Type B pancreatic cell (in vitro differentiated cells): ENCODE measurements at places on chromosomes 5 and 9.

DNA sequence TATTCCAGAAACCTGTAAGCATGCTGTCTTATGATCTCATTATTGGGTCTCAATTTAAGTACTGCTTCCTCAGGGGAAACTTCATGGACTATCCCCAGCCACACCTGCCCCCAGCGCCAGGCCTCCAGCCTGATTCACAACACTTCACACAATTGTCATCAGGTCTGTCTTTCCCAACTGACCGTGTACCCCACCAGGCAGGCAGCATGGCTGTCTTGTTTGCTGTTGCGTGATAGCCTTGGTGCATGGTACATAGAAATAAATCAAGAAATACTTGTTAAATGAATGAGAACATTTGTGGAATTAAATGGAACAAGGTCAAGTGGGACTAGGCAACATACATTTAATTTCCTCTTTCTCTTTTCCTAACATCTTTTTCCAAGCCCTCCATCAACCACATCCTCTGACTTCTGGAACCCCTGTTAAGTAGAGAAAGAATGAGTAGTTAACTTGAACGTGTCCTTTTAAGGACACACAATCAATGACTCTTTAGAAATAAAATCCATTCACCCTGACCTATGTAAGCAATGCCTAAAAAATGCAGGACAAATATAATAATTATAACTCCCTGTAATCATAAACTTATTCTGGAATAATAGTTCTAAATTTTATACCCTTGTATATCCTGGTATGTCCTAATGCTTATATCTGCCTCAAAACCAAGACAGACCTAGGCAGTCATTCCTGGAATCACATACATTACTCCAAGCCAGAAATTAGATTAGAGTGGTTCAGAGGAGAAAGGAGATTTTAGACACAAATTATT lies 17.2 kb upstream of the THG1L start:
- DNase-seq = no peak

DNA sequence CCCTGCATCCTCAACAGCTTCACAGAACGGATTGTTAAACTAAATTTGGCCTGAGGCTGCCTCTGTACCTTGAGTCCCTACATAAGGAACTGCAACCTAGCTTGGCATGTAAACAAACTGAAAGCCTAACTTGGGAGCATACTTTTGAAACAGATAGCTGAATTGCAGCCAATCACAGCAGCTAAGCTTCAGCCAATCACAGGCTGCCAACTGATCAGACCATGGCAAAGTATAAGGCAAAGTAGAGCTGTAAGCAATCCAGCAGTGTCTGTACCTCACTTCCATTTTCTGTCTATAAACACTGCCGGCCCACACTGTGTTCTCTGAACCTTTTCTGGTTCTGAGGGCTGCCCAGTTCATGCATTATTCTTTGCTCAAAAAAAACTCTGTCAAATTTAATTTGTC lies 8.9 kb upstream of the ZNF483 start:
- DNase-seq = no peak

- no peak for DNase-seq
Measured at GRCh38 chr9:87853302-87853701, 29.4 kb upstream of the SPATA31E1 start.

GRCh38 chr5:150121448-150122157 lies 34.0 kb downstream of the PDGFRB start:
- DNase-seq = no peak

DNA sequence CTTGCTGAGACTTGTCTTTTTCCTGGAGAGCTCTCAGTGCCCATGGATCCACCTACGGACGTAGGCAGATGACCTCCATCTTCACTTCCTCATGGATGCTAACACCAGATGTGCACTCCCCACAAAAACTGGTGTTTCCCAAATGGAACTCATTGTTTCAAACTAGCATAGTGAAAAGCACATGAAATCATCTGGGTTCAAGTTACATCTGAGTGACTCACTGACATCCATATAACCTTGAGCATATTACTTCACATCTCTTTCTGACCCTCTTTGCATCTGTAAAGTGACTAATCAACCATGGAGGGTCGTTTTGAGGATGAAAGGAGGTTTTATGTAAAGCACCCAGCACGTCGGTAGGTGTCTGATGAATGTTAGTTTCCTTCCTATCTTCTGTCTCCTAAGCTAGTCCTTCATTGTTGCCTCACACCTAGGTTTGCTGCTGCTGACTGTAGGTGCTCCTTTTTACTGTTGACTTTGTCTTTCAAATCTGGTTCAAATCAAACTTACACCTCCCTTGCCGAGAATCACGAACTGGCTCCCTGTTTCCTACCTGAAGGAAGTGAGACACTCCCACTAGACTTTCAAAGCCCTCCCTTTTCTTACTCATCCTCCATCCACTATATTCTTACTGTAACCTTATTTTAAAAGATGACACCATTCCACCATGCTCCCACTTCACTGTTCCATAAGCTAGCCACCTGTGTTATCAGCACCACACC lies 10.3 kb downstream of the OCLN start:
- DNase-seq = no peak

- DNase-seq = no peak
Measured at GRCh38 chr5:37881359-37881758, 41.5 kb upstream of the GDNF start.

DNA sequence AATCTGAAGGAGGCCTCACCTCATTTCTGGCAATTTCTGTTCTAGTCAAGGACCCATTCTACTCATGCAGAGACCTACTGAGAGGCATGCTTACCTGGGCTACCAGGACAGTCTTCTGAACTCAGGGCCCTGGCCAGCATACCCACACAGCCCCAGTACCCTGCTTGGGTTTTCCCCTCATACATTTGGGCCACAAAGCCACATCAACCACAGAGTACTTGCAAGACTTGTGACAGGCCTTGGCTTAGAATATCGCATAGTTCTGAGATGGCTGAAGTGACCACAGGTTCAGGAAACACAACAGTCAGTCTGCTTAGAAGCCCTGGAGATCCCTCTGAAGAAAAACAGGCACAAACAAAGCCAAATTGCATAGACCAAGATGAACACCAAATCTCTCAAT lies 758.8 kb upstream of the CDH9 start:
- DNase-seq = no peak

DNA sequence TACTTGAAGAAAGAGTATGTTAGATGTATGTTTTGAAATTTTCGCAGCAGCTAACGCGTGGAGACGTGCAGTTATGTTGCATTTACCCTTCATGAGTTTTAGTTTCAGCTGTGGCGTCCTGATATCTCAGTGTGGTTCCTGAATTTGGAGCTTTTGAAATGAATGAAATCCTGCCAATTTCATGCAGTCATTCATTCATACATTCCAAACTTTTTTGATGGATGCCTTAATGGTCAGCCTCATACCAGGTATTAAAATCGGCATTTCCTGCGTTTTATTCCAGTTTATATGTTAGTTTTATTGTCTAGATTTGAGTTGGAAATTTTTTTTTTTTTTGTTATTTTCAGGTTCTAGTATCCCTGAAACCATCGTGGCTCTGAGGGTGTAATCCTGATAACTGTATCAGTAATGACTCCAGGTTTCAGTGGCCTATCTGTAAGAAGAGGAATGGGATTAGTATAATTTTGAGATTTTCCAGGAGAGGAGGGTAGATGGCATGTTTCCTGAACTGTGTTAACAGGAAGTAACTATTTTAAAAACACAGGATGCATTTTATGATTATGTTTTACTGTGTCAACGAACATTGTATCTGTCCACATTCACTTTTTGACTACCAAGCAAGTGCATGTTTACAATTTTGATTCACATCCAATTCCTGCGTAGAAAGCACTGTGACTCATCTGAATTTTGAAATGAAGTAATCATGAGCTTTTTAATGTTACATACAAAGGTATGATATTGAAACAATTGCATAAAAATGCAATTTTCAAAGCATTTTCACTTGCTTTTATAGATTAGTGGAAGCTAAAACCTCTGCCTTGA lies 1.0 kb downstream of the FOCAD start:
- DNase-seq = no peak

DNA sequence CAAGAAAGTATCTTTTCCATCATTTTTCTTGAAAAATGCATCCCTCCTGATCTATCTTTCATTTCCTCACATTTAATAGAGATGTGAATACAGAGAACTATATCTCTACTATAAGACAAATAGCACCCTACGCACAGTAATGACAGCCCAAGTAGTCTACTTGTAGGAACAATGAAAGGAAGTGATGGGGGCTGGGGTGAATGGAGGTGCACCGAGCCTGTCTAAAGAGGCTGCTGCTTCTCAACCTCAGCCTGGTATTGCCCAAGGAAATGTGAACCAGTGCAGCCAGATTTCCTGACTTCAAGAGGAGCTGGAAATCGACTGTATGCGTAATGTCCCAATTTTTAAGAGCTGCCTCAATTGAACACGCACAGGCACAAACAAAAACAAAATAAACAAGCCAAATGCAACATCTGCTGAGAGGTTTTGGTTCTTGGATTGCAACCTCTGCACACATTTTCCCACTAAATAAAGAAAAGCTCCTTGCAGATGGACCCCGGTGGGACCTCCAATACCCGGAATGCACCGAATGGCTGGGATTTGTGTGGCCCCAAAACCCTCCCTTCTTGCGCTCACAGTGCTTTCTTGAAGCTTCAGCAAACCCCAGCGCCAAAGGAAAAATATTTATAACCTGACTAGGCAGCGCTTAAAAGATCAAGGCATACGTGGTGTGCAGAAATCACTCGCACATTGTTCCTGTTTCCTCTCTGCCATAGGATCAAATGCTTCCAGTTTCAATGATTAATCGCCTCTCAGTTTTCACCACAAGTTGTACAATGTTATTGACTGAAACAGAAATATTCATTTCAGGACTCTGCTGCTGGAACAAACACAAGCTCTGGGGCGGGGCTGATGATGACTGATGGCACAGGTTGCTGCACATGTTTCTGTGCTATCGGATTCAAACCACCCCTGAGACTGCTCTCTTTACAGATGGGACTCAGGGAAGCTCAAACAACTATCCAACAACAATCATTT lies 68.3 kb downstream of the KCNIP1 start:
- DNase-seq = no peak

DNA sequence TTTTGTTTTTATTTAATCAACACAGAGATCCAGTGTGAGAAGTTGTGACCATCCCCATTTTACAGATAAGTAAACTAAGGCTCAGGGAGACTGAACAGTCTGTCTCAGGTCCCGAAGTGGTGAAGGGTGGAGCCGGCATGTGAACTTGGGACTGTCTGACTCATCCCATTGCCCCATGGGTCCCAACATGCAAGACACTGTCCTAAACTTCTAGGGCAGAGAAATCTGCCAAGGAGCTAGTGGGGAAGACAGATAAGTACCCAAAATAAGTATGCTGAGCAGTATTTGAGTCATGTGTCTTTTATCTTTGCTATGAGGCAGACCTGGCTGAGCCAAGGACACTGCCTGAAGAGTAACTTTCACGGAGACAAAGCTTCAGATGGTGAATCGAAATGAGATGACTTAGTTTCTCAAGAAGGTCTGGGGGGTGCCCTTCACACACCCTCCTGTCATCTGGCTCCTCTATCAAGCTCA lies 64.3 kb upstream of the SLC25A51 start:
- no peak for DNase-seq

GRCh38 chr9:137372693-137373610 lies 50.0 kb downstream of the EXD3 start:
- no peak for DNase-seq

DNA sequence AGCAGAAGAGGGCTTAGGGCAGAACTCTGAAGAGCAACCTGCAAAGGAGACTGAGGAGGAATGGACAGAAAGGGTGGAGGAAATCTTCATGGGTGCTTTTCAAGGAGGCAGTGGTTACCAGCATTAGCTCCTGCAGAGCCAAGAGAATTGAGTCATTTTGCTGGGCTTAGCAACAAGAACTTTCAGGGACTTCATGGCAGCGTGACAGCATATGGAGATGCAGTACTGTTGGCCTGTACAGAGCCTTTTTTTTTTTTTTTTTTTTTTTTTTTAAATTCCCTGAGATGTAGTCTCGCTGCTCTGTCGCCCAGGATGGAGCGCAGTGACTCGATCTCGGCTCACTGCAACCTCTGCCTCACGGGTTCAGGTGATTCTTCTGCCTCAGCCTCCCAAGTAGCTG lies 296.0 kb upstream of the DMRT1 start:
- DNase-seq = no peak

DNA sequence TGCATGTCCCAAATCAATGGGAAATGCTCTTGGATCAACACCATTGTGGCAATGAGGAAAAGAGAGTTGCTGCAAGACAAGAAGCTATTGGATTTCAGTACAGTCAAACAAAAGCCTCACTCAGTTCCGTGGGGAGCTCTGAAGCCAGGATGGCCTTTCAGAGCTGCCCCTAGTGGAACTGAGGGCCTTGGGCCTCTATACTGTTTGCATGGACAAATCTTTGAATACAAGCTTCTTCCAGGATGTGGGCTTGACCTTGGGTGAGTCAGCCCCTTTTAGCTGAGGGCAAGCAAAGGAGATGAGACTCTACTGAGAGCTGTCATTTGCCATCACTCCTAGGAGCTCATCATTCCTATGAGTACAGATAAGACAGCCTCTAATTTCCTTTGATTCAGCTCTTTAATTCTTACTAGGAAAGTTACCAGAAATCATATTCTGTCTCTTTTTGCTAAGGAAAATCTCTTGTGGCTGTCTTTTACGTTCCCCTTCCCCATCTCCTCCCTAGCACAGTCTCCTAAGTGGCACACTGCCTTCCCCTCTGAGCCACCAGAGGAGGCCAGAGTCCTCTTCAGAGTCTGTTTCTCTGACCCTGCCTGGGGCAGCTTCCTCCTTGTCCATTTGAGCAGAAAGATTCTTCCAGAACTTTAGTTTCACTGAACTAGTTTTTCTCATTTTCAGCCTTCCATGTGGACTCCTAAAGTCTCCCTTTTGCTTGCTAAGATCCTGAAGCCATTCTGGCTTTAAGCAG lies 168.8 kb upstream of the POC5 start:
- no peak for DNase-seq

GRCh38 chr5:160727296-160727997 lies 124.6 kb downstream of the ATP10B start:
- DNase-seq = no peak

DNA sequence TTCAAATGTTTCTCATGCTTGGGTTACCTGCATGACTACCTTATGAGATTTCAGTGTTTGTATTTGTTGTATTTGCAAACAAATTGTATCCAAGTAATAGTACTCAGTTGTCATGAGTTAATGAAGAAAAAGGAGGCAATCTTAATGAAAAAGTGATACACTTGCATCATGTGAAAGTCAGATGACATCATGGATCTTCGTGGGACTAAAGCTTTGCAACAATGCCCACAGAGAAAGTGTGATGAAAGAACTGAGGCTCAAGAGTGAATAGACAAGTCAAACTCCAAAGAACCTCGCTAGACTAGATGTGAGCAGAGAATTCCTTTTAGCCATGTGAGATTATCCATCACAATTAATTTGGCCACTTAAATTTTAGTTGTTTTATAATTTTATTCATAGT lies 75.4 kb upstream of the ADRB2 start:
- DNase-seq = no peak

GRCh38 chr9:35664531-35665470 lies at the start of gene ARHGEF39:
Gene ARHGEF39, minus strand, starts transcription at chr9:35665195. Its CDS starts 26 bp downstream, at chr9:35665169.
- peak; percentile 92 for DNase-seq
